ENCODE measurements at places on chromosomes 2 and 18.

GRCh38 chr2:118309257-118309945 lies 221.1 kb downstream of the INSIG2 start:
- DNase-seq = no peak

DNA sequence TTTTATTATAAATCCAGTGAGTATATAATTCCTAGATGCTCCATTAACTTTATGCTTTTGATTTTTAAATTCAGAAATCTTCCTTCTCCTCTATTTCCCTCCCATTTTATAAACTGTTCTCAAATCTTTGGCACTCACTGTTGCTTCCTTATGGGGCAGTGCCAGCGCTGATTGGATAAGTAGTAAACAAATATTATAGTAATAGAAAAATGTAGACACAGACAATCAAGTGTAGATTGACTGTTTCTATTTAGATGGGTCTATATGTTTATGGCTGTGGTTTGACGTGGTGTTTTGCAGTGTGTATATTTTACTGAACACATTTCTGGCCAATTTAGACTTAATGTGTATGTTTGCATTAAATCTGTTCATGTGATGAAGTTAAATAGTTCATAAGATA lies 36.6 kb downstream of the LYPD6B start:
- DNase-seq = no peak

DNA sequence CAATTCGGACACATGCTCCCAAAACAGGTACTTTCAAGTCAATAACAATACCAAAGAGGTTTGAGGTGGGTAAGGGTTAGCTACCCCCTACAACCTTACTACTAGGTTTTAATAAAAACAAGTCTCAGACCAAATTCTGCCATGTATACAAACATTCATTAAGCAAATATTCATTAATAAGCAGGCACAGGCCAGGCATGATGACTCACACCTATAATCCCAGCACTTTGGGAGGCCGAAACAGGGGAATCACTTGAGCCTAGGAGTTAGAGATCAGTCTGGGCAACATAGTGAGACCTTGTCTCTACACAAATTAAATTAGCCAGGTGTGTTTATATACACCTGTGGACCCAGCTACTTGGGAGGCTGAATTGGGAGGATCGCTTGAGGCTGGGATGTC lies 11.7 kb upstream of the ELAC1 start:
- DNase-seq = no peak

DNA sequence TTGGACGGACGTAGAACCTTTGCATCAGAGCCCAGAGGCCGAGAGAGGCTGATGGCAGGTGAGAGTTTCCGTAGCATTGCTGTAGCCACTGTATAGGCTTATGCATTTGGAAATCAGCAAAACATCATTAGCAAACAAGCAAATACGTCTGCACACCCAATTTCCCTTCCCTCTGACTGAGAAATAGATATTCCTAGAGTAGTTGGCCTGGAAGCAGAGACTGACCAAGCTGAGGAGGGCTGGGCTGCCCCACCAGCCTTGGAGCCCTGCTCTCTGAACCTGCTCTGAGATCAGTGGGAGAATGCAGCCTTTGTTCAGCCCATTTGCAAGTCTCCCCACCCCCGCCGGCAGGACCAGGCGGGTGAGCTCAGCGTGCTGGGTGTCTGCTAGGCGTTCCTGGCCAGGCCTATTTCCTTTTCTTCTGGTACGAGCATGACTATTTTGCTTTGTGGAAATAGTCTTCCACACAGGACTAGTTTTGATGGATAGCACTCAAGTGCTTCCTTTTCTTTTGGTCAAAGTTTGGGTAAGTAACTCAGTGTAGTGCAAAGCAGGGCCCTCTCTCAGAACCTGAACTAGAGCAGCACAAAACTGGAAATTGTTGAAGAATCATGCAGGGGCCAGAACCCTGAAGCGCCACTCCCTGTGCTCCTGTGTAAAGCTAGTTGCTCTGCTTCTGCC lies 21.9 kb upstream of the RNF149 start:
- no peak for DNase-seq

- DNase-seq = no peak
Measured at GRCh38 chr2:159637988-159638501, 21.7 kb upstream of the BAZ2B start.

GRCh38 chr2:72824224-72824842 lies 1.5 kb downstream of the EXOC6B start:
- no peak for DNase-seq

- no peak for DNase-seq
Measured at GRCh38 chr2:158837645-158838044, 42.5 kb downstream of the DAPL1 start.

DNA sequence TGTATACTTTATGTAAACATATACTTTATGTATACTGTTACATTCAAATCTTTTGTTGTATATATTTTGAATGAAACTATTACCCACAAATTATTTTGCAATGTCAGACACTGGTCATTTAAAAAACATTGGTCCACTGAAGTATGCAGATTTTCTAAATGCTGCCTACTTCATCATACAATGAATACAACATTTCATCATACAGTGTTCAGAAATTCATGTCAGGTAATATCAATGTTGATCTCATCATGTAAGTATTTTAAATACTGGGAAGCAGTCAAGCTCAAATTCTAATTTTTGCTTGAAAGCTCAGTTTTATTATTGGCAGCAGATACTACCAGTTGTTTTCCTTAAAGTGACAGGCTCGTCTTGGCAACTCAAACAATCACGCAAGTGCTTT lies 2.9 kb upstream of the STAT4 start:
- DNase-seq = no peak

DNA sequence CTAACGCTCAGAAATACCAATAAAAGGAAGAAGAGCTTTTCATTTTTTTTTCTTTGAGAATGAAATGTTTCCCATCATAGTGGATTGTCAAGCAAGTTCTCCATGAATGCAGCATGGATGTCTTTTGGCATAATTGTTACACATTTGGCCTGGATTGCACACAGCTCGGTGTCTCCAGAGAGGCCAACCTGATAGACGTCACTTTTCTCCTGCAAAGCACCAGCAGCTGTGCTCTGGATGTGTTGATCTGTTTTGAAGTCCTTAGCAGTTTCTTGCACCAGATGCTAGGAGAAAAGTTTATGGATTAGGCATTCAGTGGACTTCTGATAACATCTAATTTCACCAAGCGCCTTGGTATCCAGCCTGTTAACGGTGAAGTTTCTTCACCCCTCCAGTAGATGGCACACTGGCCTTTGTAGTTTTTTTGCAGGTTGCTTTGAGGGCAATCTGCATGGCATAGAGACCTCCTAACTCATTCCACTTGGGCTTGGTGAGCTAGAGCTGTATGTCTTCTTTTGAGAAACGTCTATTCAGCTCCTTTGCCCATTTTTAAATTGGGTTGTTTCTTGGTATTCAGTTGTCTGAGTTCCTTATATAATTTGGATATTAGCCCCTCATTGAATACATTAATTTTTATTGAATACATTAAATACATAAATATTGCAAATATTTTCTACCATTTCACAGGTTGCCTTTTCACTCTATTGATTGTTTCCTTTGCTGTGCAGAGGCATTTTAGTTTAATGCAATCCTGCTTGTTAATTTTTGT lies 59.7 kb downstream of the PTH2R start:
- no peak for DNase-seq

GRCh38 chr2:112244854-112245253 lies 10.0 kb downstream of the ZC3H8 start:
- no peak for DNase-seq

GRCh38 chr2:45049569-45050336 lies 40.5 kb upstream of the SIX2 start:
- DNase-seq = no peak

DNA sequence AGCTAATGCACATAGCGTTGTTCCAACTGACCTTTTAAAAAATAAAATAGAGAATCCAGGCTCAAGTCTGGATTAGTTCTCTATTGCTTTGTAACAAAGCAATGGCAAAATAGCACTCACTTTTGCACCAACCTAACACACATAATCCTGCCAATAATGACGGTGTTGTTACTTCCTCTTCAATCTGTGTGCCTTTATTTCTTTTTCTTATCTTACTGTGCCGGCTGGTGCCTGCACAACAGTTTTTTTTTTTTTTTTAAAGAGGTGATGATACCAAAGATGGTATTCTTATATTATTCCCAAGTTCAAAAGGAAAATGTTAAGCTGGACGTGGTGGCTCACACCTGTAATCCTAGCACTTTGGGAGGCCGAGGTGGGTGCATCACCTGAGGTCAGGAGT lies 3.4 kb downstream of the PLB1 start:
- DNase-seq = no peak

DNA sequence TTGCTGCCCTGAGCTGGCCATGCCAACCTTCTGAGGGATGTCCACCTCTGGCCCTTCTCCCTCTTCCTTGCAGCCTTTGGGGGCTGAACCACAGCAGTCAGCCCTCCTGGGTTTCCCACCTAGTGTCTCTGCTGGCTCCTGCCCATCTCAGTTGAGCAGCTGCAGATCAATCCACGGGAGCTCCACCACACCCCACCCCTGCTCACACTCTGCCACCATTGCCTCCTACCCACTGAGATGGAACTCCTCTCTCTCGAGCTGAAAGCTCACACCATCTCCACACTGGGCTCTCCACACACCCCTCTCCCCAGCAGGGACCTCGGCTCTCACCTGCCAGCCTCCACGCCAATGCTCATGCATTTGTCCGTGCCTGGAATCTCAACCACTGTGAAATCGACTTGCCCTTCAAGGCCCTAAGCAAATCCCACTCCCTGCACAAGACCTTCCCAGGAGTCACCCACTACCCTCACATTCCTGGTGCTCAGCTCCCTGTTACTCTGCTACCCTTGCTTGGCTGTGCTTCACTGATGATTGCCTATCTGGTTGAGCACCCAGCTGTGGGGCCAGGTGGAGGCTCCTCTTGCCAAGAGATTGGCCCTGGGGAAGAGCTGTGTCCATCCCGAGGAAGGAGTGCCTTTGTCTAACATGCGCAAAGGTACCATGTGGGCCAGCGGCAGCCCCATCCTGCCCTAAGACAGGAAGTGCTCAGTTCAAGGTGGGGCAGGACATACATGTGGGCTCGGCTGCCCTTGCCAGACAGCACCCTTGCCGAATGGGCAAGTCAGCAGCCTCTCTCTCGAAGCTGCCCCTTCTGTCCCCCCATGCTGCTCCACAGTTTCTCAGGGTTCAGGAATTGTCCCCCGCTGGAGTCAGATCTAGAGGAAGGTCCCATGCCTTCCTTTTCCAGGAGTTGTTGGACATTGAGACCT lies 208.7 kb downstream of the CYP26B1 start:
- DNase-seq = no peak

GRCh38 chr18:25141886-25142285 lies 210.1 kb downstream of the ZNF521 start:
- DNase-seq = no peak

DNA sequence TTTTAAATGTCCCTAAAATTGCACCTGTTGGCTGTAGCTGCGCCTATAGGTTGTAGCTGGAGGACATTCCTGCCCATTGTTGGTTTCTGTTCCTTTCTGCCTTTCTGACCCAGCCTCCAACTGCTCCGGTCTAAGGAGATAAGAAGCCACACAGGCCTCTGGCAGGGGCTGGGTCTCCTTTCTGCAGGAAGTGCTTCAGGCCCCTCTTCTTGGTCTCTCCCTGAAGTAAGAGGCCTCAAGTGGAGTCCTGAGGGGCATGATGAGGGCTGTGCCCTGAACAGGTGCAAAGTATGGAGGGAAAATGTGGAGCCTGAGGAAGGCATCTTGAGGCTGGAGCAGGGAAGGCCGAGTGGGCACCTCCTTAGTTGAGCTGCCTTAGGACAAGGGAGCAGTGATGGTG lies 10.4 kb upstream of the SFTPB start:
- DNase-seq = no peak

GRCh38 chr2:221134718-221135117 lies 437.4 kb downstream of the EPHA4 start:
- DNase-seq = no peak

DNA sequence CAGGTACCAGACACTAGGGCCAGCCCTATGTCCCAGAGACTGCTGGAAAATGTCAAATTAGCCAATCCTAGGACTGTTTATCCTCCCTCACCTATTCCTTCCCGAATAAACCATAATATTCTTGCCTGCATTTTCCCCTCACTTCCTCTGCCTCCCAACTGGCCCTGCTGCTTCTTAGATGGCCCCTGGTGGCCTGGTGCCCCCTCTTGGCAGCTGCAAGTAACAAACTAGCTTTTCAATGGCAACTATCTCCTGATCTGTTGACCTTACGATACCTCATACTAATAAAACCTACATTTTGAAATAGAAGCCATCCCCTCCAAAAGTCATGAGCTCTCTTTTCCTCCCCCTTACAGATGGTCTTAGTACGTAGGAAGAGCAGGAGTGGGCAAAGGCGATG lies 132.0 kb downstream of the ALPK2 start:
- no peak for DNase-seq

GRCh38 chr2:181121996-181122395 lies 141.6 kb downstream of the UBE2E3 start:
- no peak for DNase-seq

- DNase-seq = no peak
Measured at GRCh38 chr2:57543211-57543610, 503.4 kb upstream of the VRK2 start.
